ENCODE measurements at places on chromosomes 13 and 19. TPM values are rescaled to one million over a fixed set of nuclear protein-coding genes. Genes with fewer than 3 reads are reported as not detected.

Gene SELENOV
- total RNA-seq: not detected

Gene CACNA1A
- 2.2 TPM for total RNA-seq

GRCh38 chr13:19597523-19597922 lies 35.9 kb upstream of the MPHOSPH8 start:
- no peak for DNase-seq

DNA sequence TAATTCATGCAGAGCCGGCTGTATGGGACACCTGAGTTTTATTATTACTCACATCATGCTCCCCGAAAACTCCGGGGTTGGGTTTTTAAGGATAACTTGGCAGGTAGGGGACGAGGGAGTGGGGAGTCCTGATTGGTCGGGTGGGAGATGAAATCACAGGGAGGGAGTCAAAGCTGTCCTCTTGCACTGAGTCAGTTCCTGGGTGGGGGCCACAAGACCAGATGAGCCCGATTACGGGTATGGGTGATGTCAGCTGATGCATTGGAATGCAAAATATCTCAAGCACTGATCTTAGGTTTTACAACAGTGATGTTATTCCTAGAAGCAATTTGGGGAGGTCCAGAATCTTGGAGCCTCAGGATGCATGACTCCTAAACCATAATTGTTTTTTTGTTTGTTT lies 18.6 kb upstream of the COG3 start:
- DNase-seq: no peak

DNA sequence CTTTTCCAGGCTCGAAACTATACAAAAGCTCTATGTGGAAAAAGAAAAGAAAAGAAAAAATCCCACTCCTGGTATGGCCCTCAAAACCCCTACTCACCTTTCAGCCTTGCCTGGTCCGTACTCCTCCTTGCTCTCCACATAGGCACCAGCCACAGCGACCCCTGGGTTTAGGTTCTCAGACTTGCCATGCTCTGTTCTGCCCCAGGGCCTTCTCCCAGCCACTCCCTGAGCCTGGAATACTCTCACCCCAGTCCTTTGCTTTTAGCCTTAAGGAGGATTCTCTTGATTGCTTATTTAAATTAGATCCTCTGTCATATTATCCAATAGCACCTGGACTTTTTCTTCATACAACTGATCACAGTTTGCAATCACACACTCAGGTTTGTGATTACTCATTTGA lies 522.5 kb downstream of the DIAPH3 start:
- no peak for DNase-seq

Gene CPB2
- not detected for total RNA-seq

Gene CBARP
- 0.73 TPM for total RNA-seq

Gene METTL21C
- total RNA-seq: not detected

DNA sequence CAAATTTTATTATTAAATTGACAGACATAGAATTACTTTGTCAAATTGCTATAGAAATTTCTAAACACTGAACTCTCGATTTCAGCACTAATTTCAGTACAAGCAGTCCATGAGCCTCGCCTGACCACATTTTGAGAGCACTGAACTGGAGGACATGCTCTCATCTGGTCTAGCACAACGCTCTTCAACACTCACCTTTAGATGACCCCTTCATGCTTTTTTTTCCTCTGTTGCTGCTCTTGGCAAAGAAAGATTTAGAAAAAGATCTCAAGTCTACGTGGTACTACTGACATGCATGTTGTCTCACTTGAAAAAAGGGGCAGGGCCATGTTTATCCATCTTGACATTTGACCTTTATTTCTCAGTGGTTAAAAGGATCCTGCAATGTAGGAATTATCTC lies 981.5 kb downstream of the DIAPH3 start:
- DNase-seq: no peak

- DNase-seq: peak; percentile 45
These were observed 25.8 kb upstream of the MAP3K10 start for GRCh38 chr19:40165362-40165937.

- no peak for DNase-seq
These were observed 1.4 kb downstream of the ARHGEF18 start for GRCh38 chr19:7349961-7350711.

Gene SHANK1
- 0.29 TPM for total RNA-seq

Gene LILRA6
- total RNA-seq: 1.6 TPM

DNA sequence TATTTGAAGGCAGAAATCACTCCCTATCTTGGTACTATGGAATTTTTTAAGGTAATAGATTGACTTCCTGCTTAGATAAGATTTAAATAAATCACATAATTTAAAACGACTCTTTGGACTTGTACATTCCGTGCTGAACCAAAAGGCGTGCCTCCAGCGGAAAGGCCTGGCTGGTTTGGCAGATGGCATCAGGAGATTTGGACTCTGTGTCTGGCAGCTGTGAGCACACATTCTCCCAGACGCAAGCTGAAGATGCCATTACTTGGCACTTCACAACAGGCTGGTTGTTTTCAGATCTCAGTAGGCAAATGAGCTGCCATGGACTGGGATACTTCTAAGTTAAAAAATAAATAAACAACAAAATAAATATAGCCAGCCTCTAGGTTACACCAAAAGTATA lies 104.5 kb upstream of the SLC15A1 start:
- DNase-seq: no peak

GRCh38 chr13:110676595-110677587 lies 29.0 kb downstream of the CARS2 start:
- DNase-seq: no peak

Gene PRX
- total RNA-seq: 3.2 TPM

- no peak for DNase-seq
These were observed 37.1 kb upstream of the RNF113B start for GRCh38 chr13:98214008-98214643.

DNA sequence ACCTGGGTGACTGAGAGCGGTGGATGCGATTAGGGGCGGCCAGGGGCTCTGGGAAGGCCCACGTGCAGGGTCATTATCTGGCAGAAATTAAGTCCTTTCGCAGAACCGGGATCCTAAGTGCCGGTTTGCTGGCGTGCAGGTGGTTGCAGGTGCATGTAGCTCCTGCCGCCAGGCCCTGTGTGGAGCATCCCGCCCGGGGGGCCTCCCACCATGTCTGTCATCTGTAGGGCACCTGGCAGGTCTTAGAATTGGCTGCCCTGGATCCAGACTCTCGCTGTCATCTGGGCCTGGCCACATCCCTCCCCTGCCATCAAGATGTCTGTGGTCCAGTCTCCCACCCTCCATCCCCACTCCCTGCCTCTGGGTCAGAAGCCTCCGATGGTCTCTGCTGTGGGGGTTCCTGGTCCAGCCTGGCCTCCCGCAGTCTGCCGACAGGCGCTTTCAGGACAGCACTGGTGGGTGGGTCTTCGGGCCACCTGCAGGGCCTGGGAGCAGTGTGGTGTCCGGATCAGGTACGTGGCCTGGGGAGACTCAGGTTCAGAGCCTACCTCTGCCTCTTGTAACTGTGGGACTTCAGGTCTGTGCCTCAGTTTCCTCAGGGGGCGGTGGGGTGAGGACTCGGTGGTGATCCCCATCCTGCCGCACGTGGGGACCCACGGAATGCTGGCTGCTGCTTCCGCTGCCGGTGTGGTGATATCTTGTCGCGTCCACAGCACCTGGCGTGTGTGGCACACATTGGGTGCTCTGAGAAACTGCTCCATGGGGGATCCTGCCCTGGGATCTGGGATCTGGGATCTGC lies 5.4 kb downstream of the GNA11 start:
- no peak for DNase-seq

Gene GPC6
- 6.8 TPM for total RNA-seq

GRCh38 chr13:109819874-109820273 lies 33.5 kb upstream of the IRS2 start:
- DNase-seq: no peak

GRCh38 chr19:5960005-5961001 lies 17.6 kb downstream of the RANBP3 start:
- DNase-seq: no peak
